Breast epithelium (tissue), 4 donors: ENCODE measurements at places on chromosomes 13 and 19. TPM values are rescaled to one million over a fixed set of nuclear protein-coding genes. Genes with fewer than 3 reads are reported as not detected.

GRCh38 chr13:38814331-38814730, 127.5 kb downstream of the FREM2 start:
- no peak overlapping the region for H3K27ac ChIP-seq
- H3K36me3 ChIP-seq: no peaks in the 10 kb centered on the region
- H3K4me1 ChIP-seq: no peaks in the 10 kb centered on the region
- no peaks in the 10 kb centered on the region for H3K27me3 ChIP-seq

Gene ZNF534
- not detected for total RNA-seq

Gene IFI30
- 103 TPM for total RNA-seq

- H3K27ac ChIP-seq: no peak overlapping the region
- no peaks in the 10 kb centered on the region for H3K27me3 ChIP-seq
- peak overlapping the region; percentile 51 for H3K4me3 ChIP-seq
Measured at GRCh38 chr19:55216461-55217198, 7.3 kb upstream of the PTPRH start.

DNA sequence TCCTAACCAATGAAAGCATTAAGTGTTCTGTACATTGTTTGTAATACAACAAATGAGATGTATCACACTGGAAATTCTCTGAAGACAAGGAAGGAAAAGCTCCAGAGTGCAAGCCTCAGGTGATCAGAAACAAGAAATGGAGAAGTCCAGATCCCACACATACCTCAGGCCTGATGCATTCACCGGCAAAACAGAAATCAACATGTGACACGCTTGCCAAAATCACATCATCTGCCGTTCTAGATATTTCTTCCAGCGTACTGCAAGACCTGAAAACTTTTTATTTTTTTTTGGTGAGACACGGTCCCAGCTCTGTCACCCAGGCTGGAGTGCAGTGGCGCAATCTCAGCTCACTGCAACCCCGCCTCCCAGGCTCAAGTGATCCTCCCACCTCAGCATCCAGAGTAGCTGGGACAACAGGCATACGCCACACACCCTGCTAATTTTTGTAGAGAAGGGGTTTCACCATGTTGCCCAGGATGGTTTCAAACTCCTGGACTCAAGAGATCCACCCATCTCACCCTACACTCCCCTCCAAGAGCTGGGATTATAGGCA, 48.6 kb downstream of the FOXO1 start:
- H3K36me3 ChIP-seq: no peaks in the 10 kb centered on the region
- no peak for DNase-seq
- no peak overlapping the region for H3K4me3 ChIP-seq
- H3K27ac ChIP-seq: no peak overlapping the region
- no peaks in the 10 kb centered on the region for H3K27me3 ChIP-seq

- no peaks in the 10 kb centered on the region for H3K4me1 ChIP-seq
- H3K27ac ChIP-seq: no peak overlapping the region
- DNase-seq: no peak
- no peak overlapping the region for H3K4me3 ChIP-seq
Measured at GRCh38 chr19:3736106-3736724, 25.3 kb downstream of the APBA3 start.

Gene NLRP9
- total RNA-seq: not detected

Gene PIAS4
- 15.7 TPM for total RNA-seq

Gene NLRP11
- total RNA-seq: 0.33 TPM

DNA sequence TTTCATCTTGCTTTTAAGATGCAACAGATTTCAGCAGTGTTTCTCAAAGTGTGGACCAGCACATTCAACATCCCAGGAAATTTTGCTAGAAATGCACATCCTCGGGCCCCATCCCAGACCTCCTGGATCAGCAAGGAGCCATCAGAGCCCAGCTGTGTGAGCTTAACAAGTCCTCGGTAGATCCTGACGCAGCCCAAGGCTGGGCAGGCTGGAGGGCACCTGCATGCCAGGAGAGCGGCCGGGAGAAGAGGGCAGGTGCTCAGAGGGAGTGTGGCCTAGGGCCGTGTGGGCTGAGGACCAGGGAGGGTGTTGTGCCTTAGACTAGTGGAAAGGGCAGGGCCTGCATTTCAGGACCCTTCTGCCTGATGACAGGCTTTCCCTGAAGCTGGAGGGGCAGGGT, 2.2 kb upstream of the MCF2L start:
- H3K4me3 ChIP-seq: no peak overlapping the region
- DNase-seq: peak; percentile 33
- H3K27me3 ChIP-seq: no peaks in the 10 kb centered on the region
- no peak overlapping the region for H3K27ac ChIP-seq
- H3K4me1 ChIP-seq: no peaks in the 10 kb centered on the region
- no peaks in the 10 kb centered on the region for H3K36me3 ChIP-seq

Gene COX6B2
- total RNA-seq: 0.73 TPM

DNA sequence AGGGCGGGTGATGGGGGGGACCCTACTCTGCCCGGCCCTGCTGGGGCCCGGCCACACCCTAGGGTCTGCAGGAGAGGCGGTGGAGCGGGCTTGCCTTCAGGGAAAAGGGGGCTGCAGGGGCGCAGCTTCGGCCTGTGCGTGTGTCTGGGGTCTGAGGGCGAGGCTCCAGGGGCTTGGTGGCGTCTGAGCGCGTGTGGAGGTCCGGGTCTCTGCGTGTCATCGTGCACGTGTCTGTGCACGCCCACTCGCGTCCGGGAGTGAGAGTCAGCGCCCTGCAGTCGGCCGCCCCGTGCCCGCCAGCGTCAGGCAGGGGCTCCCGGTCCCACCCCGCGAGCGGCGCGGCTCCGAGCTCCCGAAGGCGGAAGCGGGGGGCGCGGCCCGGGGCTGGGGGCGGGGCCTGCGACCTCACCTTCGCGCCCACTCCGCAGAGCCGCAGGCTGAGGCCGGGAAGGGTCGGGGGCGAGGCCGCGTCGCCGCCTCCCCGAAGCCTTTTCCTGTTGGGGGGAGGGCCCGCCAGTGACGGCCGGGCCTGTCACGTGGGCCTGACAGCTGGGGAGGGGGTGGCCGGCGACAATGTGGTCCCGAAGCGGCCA, at the start of gene ARHGAP45:
Gene ARHGAP45, plus strand, starts transcription at position 420 of the 593 bp plus-strand sequence. CDS start 239 bp downstream, outside the sequence.
- H3K36me3 ChIP-seq: no peaks in the 10 kb centered on the region
- peak within 1 kb of the TSS; percentile 49 for H3K4me3 ChIP-seq
- H3K4me1 ChIP-seq: peaks cover 19% of the 10 kb centered on the region
- DNase-seq: no peak
- H3K27ac ChIP-seq: peak within 1 kb of the TSS; percentile 18
- peaks cover 10% of the 10 kb centered on the region for H3K27me3 ChIP-seq

Gene PHF11
- total RNA-seq: 33.8 TPM

DNA sequence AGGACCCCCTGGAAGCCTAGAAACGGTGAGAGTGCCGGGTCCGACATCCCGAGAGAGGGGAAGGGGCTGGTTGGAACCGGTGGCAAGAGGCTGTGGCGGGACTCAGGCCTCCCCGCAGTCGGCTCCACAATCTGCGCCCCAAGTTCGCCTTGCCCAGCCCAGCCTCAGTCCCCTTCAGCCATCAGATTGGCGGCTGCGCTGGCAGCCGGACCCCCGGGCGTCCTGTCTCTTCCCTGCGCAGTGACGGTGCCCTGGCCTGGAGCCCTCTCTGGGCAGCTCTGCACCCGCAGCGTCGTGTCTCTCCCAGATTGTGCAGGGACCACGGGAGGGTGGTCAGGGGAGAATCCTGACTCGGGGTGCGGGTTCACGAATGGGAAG, 315 bp downstream of the ZNF492 start:
- no peak overlapping the region for H3K27ac ChIP-seq
- H3K4me1 ChIP-seq: peaks cover 4% of the 10 kb centered on the region
- H3K36me3 ChIP-seq: no peaks in the 10 kb centered on the region
- H3K4me3 ChIP-seq: peak overlapping the region; percentile 60

GRCh38 chr19:44164327-44164672, 600 bp upstream of the ZNF226 start:
- no peaks in the 10 kb centered on the region for H3K27me3 ChIP-seq
- H3K4me3 ChIP-seq: peak overlapping the region; percentile 60
- H3K4me1 ChIP-seq: no peaks in the 10 kb centered on the region
- peaks cover 13% of the 10 kb centered on the region for H3K36me3 ChIP-seq
- peak overlapping the region; percentile 92 for H3K27ac ChIP-seq

Gene TTC9B
- total RNA-seq: not detected

DNA sequence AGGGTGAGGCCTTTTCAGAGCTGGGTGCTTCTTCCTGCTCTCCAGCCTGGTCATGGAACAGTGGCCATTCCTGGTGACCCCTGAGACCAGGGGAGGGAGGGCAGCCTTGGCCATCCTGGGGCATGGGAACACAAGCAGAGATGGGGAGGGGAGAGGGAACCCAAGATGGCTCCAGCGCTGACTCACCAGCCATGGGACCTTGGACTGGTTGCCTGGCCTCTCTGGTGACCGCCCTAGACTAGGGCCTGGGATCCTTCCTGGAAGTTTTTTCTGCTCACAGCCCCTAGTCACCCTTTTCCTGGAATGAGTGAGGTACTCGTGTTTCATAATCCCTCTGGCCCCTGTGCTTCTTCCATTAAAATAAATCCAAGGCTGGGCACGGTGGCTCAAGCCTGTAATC, 3.3 kb upstream of the OPA3 start:
- DNase-seq: no peak
- no peak overlapping the region for H3K27ac ChIP-seq
- H3K36me3 ChIP-seq: no peaks in the 10 kb centered on the region
- no peaks in the 10 kb centered on the region for H3K4me1 ChIP-seq

Gene KLK11
- total RNA-seq: 21.1 TPM

DNA sequence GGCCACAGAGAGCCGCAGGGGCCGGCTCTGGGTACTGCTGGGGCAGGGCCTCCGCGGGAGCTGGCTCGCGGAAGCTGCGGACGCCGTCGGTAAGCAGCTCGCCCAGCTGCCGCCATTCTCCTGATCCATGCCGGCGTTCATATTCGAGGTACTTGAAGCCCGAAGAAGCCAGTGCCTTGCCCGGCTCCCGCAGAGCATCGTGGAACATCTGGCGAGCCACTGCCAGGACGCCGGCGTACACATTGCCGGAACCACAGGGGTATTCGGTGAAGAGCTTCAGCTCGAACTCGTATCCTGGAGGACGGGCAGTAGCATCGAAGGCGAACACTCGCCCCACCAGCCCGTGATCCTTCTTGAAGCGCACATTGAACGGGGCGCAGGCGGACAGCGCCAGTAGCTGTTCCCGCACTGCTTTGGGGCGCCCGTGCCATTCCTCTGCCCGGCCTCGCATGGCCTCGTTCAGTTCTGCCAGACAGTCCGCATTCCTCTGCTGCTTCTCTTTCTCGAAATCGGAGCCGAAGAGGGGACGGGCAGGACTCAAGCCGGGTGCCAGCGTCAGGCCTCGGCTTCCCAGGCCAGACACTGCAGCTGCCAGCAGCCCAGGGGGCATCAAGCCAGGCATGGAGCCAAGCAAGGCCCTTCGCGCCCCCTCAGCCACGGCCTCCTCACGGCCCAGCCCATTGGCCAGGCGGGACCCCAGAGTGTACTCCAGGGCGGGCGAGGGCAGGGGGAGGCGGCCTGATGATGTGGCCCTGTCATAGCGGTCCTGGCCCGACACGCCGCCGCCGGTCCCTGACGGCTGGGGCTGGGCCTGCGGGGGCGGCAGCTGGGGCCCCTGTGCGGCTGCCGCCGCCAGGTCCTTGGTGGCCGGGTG, 1.0 kb downstream of the IRF2BP1 start:
- H3K4me1 ChIP-seq: peaks cover 16% of the 10 kb centered on the region
- peak overlapping the region; percentile 92 for H3K27ac ChIP-seq
- DNase-seq: no peak
- no peaks in the 10 kb centered on the region for H3K36me3 ChIP-seq
- peak overlapping the region; percentile 80 for H3K4me3 ChIP-seq
- no peaks in the 10 kb centered on the region for H3K27me3 ChIP-seq

Gene TPTE2
- total RNA-seq: not detected

- no peak for DNase-seq
- H3K27ac ChIP-seq: peak overlapping the region; percentile 22
- H3K27me3 ChIP-seq: no peaks in the 10 kb centered on the region
- no peaks in the 10 kb centered on the region for H3K36me3 ChIP-seq
- H3K4me1 ChIP-seq: no peaks in the 10 kb centered on the region
Measured at GRCh38 chr19:3115916-3116602, 19.8 kb upstream of the GNA15 start.

GRCh38 chr19:16640951-16641350, 12.9 kb upstream of the MED26 start:
- no peak overlapping the region for H3K27ac ChIP-seq
- H3K36me3 ChIP-seq: no peaks in the 10 kb centered on the region
- no peaks in the 10 kb centered on the region for H3K27me3 ChIP-seq
- H3K4me3 ChIP-seq: no peak overlapping the region
- H3K4me1 ChIP-seq: no peaks in the 10 kb centered on the region

DNA sequence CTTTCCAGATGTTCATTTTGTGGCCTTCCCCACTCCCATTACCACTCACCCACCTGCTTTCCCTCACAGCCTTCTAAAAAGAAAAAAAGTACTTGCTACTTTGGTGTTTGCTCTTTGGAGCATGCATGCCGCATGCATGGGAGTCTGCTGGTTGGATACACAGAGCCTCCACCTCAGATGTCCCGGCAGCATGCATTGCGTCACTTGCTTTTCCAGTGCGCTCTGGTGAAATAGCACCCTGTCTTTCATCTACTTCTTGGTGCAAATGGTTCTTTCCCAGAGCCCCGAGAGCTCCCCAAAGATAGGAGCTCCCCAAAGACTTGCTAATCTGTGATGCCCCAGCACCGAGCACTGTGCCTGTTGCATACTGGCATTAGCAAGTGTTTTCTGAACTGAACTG, 333.2 kb upstream of the ZNF507 start:
- no peak overlapping the region for H3K4me3 ChIP-seq
- H3K4me1 ChIP-seq: no peaks in the 10 kb centered on the region
- H3K27ac ChIP-seq: no peak overlapping the region
- H3K27me3 ChIP-seq: no peaks in the 10 kb centered on the region
- DNase-seq: no peak
- H3K36me3 ChIP-seq: no peaks in the 10 kb centered on the region

DNA sequence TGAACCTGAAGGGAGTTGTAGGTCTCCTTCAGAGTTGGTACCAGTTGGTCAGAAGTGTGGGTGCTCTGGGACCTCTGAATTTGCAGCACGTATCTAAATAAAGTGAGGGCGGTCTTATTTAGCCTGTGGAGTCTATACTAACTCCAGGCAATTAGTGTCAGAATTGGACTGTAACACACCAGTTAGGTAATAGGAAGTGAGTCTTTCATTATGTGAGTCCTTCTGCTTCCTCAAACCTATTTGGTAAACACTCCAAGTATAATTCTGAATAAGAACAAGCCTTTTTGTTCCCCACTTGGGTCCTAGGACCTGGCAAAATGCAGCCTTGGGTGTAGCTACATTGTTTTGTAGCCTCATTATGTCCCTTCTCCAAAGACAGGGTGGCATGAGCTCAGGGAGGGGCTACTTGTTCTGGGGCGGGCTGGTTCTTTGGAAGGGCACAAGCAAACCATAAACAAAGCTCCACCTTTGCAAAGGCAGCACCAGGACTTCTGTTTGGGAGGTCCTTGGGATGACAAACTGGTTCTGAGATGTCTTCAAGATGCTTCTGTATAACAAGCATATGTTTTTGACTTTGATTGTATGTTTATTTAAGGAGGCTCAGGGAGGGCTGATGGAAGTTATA, 418.0 kb downstream of the ZNF536 start:
- H3K36me3 ChIP-seq: no peaks in the 10 kb centered on the region
- H3K27me3 ChIP-seq: no peaks in the 10 kb centered on the region
- H3K4me1 ChIP-seq: no peaks in the 10 kb centered on the region
- H3K27ac ChIP-seq: no peak overlapping the region

- H3K4me1 ChIP-seq: no peaks in the 10 kb centered on the region
- H3K27me3 ChIP-seq: no peaks in the 10 kb centered on the region
- H3K27ac ChIP-seq: no peak overlapping the region
- H3K4me3 ChIP-seq: no peak overlapping the region
- H3K36me3 ChIP-seq: no peaks in the 10 kb centered on the region
- DNase-seq: no peak
Measured at GRCh38 chr13:23684647-23685046, 114.4 kb downstream of the TNFRSF19 start.

Gene IPO5
- 157 TPM for total RNA-seq

GRCh38 chr19:41206926-41207750, 11.9 kb upstream of the AXL start:
- no peaks in the 10 kb centered on the region for H3K27me3 ChIP-seq
- H3K4me1 ChIP-seq: no peaks in the 10 kb centered on the region
- no peaks in the 10 kb centered on the region for H3K36me3 ChIP-seq
- peak overlapping the region; percentile 25 for H3K27ac ChIP-seq
- DNase-seq: no peak

Gene KLK10
- 3.3 TPM for total RNA-seq
